ENCODE measurements at places on chromosomes 7 and 10.
A peak's percentile ranks its signal among the peaks of the same experiment; 100 is the strongest.

DNA sequence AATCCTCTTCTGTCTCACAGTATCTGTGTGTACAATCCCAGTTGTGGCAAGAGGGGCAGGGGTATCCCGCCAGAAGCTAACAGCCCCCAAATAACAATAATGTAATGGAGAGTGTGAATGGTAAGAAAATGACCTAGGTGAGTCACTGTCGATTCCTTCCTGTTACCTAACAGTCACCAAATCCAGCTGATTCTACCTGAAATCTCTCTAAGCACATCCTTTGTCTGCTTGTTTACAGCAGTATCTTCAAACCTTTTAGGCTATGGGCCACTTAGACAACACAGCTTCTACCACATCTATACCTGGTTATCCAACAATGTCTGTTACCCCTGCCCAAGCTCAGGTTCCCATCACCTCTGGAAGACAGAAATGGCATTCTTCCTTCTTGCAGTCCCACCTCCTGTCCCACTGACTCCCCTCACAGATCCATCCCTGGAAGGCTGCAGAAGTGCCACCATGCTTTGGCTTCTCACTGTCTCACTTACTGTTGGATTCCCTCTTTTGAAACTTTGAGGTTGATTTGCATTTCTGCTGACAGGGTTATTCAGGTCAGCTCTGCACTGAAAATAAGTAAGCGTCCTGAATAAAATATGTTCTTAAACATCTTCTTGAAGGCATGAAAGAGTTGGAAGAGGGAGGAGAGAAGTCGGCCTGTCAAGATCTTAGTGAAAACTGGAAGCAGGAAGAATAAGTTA lies 13.1 kb downstream of the PIP4K2A start:
- DNase-seq = peak; percentile 55

DNA sequence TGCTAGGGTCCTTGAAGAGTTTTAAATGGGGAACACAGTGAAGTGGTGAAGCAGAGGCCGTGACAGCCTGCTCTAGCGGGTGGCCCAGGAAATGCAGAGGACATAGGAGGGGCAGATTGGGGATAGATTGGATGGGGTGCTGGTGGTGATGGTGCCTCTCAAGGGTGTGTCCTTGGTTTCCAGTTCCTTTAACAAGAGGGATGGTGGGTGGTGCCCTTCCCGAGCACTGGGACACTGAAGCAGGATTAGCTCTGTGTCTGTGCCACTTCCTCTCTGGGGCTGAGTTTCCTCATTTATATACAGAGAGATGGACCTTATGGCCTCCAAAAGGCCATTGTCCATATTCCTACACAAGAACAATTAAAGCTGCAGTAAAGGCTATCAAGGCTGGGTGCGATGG lies 285.5 kb downstream of the TCF7L2 start:
- DNase-seq = no peak

- DNase-seq = no peak
Observed at GRCh38 chr7:90067171-90067570, 87.1 kb upstream of the STEAP1 start.

DNA sequence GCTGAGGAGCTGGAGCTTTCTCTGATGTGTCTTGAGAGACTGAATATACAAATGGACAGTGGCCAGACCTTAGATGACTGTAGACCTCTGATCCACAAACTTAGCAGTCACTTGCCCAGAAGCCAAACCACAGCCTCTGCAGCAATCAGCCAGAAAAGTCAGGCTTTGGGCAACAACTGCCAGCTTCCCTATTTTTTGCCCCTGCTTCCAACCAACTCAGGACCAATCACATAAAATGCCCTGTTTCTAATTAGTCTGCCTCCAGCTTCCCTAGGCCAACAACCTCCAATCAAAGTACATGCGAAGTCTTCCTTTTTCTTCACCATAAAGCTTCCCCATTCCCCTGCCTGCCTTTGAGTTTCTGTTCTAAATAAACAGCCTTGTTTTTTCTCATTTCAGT lies 37.8 kb upstream of the CACUL1 start:
- DNase-seq = no peak

DNA sequence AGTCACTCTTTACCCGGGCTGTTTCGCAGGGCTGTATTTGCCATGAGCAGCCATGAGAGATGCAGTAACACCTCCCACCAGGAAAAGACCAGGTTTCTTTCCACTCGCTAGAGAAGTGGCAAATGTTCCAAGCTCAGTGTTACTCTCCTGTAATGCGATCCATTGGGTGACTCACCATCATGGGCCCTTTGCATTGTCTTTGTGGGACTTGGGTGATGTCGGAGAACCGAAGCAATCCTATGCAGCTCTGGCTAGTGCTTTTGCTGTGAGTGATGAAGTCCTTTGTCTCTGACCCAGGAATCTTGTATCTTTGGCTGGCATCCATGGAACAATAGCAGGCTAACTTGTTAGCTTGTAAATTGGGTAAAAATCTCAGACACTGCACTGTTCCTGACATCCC lies 40.0 kb downstream of the GHRHR start:
- no peak for DNase-seq

DNA sequence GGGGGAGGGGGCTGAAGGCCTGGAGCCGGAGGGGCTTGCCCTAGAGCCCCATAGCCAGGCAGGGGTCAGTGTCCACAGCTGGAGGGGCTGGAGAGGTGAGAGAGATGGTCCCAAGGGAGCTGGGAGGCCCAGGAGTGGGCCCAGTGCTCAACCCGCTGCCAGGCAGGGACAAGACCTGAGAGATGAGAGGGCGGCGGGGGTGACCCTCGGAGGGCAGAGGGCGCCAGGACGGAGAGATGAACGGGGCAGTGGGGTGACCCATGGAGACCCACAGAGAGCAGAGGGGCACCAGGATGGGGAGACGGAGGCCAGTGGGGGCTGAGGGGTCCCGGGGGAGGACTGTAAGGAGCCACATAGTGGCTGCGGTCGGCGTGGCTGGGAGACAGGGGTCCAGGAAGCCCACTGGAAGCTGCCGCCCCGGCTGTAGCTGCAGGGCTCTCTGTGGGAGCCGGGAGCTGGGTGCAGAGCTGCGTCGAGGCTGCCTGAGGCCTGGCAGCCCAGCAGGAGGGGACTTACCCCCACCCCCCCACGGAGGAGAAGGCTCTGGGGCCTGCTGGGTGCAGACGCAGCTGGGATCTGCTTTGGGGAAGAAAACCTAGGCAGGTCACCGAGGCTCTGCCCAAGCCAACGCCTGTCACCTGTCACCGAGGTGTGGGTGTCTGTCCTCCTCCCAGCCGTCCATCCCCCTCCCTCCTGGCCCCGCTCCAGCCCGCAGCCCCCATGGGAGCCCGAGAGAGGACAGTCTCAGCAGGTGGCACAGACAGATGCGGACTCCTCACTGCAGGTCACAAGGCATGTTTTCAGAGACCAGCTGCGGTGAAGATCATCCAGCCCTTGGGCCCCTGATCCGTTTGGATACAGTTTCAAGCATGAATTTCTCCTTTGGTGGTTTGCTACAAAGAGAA lies 25.1 kb downstream of the PWWP2B start:
- no peak for DNase-seq

- no peak for DNase-seq
Observed at GRCh38 chr10:129958629-129959543, 5.2 kb downstream of the EBF3 start.

- no peak for DNase-seq
Observed at GRCh38 chr10:21021843-21022594, 124.9 kb upstream of the NEBL start.

GRCh38 chr7:54788664-54789063 lies 29.7 kb upstream of the SEC61G start:
- peak; percentile 17 for DNase-seq

DNA sequence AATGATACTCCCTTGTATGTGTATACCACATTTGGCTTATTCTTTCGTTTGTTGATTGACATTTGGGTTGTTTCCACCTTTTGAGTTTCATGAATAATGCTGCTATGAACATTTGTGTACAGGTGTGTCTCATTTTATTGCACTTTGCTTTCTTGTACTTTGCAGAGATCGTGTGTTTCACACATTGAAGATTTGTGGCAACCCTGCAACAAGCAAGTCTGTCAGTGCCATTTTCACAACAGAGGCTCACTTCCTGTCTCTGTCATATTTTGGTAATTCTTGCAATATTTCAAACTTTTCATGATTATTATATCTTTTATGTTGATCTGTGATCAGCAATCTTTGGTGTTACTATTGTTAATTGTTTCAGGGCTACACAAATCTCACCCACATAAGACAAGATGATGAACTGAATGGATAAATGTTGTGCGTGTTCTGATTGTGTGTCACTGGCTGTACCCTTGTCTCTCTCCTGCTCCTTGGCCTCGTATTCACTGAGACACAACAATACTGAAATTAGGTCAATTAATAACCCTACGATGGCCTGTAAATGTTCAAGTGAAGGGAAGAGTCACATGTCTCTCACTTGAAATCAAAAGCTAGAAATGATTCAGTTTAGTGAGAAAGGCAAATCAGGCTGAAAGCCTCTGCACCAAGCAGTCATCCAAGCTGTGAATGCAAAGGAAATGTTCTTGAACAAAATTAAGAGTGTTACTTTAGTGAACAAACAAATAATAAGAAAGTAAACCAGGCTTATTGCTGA lies 133.6 kb upstream of the JCAD start:
- no peak for DNase-seq

DNA sequence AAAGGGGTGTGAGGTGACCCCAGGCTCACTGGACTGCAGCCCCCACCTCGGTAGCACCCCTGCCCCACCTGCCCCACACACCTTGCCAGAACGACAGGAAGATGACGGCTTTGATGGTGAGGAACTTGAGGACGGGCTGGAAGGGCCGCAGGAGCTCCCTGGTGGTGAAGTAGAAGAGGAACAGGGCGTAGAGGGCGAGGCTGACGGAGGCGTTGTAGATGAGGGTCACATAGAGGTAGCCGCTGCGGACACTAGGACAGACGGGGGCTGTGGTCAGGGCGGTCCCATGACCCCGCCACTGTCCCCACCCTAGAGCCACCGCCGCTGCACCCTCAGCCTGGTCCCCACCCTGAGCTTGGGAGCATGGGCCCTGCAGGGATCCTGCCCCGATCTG lies 7.6 kb downstream of the TMEM184A start:
- peak; percentile 33 for DNase-seq

GRCh38 chr10:51920672-51921071 lies 221.3 kb upstream of the CSTF2T start:
- DNase-seq = no peak

GRCh38 chr7:69399401-69399800 lies 198.9 kb upstream of the AUTS2 start:
- DNase-seq = no peak

- DNase-seq = no peak
Observed at GRCh38 chr7:41973202-41973730, 263.7 kb downstream of the GLI3 start.

- DNase-seq = no peak
Observed at GRCh38 chr10:70669015-70669414, 3.3 kb upstream of the ADAMTS14 start.

Data from hematopoietic multipotent progenitor cell treated with erythropoietin and hydrocortisone succinate and interleukin-3 and kit ligand, for 17 days (in vitro differentiated cells).